ENCODE measurements at places on chromosomes 6 and 20. TPM values are rescaled to one million over a fixed set of nuclear protein-coding genes. Genes with fewer than 3 reads are reported as not detected.

DNA sequence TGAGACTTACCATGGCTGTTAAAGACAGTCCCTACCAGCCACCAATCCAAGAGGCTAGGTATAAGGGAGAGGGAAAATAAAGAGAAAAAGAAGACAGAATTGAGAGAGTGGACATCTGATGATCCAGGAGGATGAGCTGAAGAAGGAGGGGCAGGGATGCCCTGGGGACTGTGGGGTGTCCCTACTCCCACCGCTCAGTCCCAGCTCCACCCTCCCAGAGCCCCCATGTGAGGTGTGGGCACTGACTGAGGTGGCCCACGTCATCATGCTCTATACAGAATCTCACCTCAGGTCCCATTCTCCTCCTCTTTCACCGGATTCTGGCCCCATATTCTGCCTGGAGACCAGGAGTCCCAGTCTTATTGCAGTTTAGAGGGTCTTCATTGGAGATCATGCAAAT lies 135.7 kb downstream of the KLHL32 start:
- H3K36me3 ChIP-seq: no peaks in the 10 kb centered on the region
- H3K4me3 ChIP-seq: no peak overlapping the region
- H3K27me3 ChIP-seq: no peaks in the 10 kb centered on the region
- H3K4me1 ChIP-seq: no peaks in the 10 kb centered on the region
- DNase-seq: no peak

DNA sequence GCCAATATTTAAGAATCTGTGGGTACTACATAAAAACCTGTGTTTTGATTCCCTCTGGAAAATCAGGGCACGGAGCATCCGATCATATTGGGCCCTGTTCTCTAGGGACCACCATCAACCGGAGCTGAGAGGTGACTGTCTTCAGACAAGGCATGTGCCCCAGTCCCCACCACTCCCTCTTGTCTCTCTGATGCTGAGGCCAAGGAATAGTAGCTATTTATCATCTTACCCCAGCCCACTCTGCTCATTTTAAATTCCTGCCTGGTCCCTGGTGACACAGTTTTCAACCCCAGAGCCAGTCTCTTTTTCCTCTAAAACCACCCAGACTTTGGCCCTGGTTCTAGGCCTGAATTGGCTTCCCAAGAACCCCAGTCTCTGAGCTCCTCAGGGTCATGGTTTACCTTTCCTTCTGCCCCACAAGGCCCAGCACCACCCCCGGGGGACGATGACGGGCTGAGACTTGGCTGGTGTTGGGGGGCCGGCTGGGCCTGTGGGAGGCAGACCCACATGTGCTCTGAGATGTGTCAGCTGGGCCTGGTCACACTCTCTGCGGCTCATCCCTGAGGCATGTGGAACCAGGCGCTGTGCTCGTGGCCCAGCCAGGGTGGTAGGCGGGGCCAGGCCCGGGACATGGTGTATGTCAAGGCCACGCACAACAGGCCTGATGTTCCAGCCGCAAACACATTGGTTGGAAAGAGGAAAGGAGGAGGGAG lies 114.4 kb downstream of the CEBPB start:
- H3K36me3 ChIP-seq: no peaks in the 10 kb centered on the region
- no peaks in the 10 kb centered on the region for H3K27me3 ChIP-seq
- peak overlapping the region; percentile 77 for H3K27ac ChIP-seq
- peak; percentile 73 for DNase-seq
- peaks cover 13% of the 10 kb centered on the region for H3K4me1 ChIP-seq
- H3K4me3 ChIP-seq: no peak overlapping the region

DNA sequence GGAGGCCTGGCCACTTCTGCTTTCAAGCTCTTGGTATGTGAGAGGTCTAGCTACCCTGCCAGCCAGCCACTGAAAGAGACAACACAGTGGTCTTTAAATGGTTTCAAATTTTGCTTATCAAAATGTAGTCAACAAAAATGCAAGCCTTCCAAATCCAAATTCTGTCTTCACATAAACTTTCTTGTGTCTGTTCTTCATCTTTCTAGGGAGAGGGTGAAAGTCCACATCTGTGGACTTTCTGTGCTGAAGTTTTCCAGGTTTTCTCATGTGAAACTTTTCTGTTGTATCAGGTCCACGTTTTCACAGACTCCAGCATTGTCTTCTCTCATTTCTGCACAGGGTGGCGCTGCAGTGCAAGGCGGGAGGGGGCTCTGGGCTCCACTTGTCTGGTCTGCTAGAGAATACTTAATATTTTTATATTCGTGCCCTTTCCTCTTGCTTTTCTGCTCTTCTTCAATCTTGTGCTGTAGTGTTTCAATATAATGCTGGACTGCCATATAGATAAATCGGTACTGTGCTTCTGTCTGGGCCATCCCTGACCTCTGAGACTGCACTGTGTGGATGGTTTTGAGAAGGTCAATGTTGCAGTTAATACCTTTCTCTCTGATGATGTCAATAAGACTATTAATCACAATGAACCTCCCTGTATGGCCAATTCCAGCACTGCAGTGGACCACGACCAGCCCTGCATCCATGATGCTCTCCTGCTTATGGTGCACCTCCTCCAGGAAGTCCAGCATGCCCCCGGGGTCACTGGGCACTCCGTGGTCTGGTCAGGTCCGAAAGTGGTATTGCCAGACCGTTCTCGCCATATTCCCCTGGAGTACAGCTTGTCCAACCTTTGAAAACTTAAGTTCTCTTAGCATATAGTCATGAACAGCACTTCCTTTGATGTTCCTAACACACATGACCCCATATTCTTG lies 161.6 kb upstream of the TNFAIP3 start:
- H3K4me1 ChIP-seq: peaks cover 9% of the 10 kb centered on the region
- H3K27me3 ChIP-seq: no peaks in the 10 kb centered on the region
- H3K27ac ChIP-seq: no peak overlapping the region
- no peak overlapping the region for H3K4me3 ChIP-seq
- no peaks in the 10 kb centered on the region for H3K36me3 ChIP-seq
- DNase-seq: peak; percentile 68

- H3K36me3 ChIP-seq: no peaks in the 10 kb centered on the region
- DNase-seq: no peak
- H3K4me1 ChIP-seq: no peaks in the 10 kb centered on the region
- no peaks in the 10 kb centered on the region for H3K27me3 ChIP-seq
- no peak overlapping the region for H3K4me3 ChIP-seq
These were observed 31.7 kb upstream of the ECI2 start for GRCh38 chr6:4167123-4167522.

DNA sequence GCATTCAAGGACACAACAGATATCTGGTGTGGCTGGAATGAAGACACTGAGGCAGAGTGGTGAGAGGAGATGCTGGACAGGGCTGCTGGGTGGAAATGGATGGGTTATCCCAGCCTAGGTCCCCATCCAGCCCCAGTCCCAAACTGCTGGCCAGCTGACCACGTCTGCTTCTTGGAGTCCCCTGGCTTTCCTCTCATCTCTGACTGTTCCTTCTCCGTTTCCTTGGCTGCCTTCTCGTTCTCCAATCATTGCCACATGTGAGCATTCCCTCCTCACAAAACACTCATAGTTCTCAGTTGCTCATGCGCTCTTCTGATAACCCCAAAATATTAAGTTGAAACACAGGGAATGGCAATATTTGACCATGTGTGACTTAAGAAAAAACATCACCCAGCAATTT lies 31.5 kb downstream of the MAFB start:
- H3K27ac ChIP-seq: no peak overlapping the region
- DNase-seq: no peak
- H3K4me3 ChIP-seq: no peak overlapping the region
- no peaks in the 10 kb centered on the region for H3K4me1 ChIP-seq
- H3K36me3 ChIP-seq: no peaks in the 10 kb centered on the region
- H3K27me3 ChIP-seq: no peaks in the 10 kb centered on the region

GRCh38 chr6:73734832-73735453 lies 38.9 kb downstream of the CD109 start:
- no peak overlapping the region for H3K27ac ChIP-seq
- no peak overlapping the region for H3K4me3 ChIP-seq
- no peaks in the 10 kb centered on the region for H3K36me3 ChIP-seq
- no peaks in the 10 kb centered on the region for H3K4me1 ChIP-seq

DNA sequence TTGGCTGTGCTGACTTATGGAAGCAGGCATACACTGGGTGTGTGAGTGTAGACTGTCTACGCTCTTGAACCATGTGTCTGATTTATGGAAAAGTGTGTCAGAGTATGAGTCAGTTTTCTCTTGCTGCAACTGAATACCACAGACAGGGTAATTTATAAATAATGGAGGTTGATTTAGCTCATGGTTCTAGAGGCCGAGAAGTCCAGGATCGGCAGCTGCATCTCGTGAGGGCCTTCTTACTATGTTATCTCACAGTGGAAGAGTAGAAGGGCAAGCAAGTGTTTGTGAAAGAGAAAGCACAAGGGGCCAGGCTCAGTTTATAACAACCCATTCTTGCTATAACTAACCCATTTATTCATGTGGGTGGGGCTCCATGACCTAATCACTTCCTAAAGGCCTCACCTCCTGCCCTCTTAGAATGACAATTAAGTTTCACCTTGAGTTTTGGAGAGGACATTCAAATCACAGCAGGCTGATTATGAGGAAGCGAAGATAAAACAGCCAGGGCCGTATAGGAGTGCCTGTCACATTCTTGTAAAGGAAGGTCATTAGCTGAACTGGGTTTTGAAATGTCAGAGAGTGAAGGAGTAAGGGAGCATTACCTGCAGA lies 6.7 kb downstream of the GPR31 start:
- H3K4me1 ChIP-seq: no peaks in the 10 kb centered on the region
- H3K27me3 ChIP-seq: no peaks in the 10 kb centered on the region
- no peak for DNase-seq
- H3K4me3 ChIP-seq: no peak overlapping the region
- no peaks in the 10 kb centered on the region for H3K36me3 ChIP-seq
- no peak overlapping the region for H3K27ac ChIP-seq

GRCh38 chr6:3841711-3842565 lies 7.2 kb upstream of the FAM50B start:
- no peak overlapping the region for H3K4me3 ChIP-seq
- no peaks in the 10 kb centered on the region for H3K4me1 ChIP-seq
- no peak overlapping the region for H3K27ac ChIP-seq
- no peaks in the 10 kb centered on the region for H3K36me3 ChIP-seq
- DNase-seq: no peak
- no peaks in the 10 kb centered on the region for H3K27me3 ChIP-seq

GRCh38 chr6:26045928-26046368 lies 41.3 kb upstream of the HFE start:
- H3K27me3 ChIP-seq: no peaks in the 10 kb centered on the region
- no peaks in the 10 kb centered on the region for H3K36me3 ChIP-seq

- peaks cover 19% of the 10 kb centered on the region for H3K4me1 ChIP-seq
- H3K27ac ChIP-seq: peak overlapping the region; percentile 95
- H3K4me3 ChIP-seq: peak overlapping the region; percentile 85
- H3K36me3 ChIP-seq: peaks cover 4% of the 10 kb centered on the region
- no peaks in the 10 kb centered on the region for H3K27me3 ChIP-seq
These were observed 1.1 kb downstream of the TCP1 start for GRCh38 chr6:159788276-159788675.

- DNase-seq: no peak
- H3K4me3 ChIP-seq: no peak overlapping the region
- no peaks in the 10 kb centered on the region for H3K36me3 ChIP-seq
- no peaks in the 10 kb centered on the region for H3K4me1 ChIP-seq
- no peak overlapping the region for H3K27ac ChIP-seq
These were observed 438.0 kb upstream of the IMPG1 start for GRCh38 chr6:76510489-76510888.

DNA sequence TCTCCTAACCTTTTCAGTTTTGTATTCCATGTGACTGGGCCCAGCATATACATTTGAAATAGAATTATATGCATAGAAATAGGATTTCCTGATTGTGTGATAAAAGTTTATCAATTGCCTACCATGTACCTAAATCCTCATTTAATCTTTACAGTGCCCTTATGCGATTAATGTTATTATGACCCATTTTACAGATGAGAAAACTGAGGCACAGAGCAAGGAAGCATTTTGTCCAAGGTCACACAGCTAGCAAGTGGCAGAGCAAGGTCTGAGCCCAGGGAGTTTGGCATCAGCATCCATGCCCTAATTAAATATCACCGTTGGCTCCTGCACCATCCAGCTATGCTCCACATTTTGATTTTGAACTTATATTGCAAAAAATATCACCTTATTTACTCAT lies 28.2 kb upstream of the PAX1 start:
- no peaks in the 10 kb centered on the region for H3K27me3 ChIP-seq
- no peak for DNase-seq
- H3K4me3 ChIP-seq: no peak overlapping the region
- no peaks in the 10 kb centered on the region for H3K36me3 ChIP-seq

DNA sequence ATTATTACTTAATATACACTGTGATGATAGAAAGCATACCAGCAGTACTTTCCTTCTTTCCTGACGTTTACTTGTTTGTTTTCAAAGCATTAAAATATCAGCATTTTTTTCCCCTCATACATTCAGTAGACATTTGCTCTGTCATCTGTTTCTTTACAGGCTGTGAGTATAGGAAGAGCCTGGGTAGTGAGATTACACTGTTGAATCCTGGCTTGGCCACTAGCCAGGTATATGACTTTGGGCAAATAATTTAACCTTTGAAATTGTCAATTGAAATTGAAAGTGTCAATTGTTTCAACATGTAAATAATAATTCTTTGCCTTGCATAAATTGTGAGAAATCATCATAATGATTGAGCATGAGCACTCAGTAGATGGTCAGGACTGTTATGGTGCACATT lies 336.2 kb downstream of the CDKAL1 start:
- H3K4me3 ChIP-seq: no peak overlapping the region
- H3K36me3 ChIP-seq: no peaks in the 10 kb centered on the region
- DNase-seq: no peak
- no peak overlapping the region for H3K27ac ChIP-seq
- no peaks in the 10 kb centered on the region for H3K27me3 ChIP-seq

GRCh38 chr20:34989670-34990069 lies 34.0 kb downstream of the MYH7B start:
- no peak for DNase-seq
- H3K36me3 ChIP-seq: no peaks in the 10 kb centered on the region
- no peak overlapping the region for H3K27ac ChIP-seq

DNA sequence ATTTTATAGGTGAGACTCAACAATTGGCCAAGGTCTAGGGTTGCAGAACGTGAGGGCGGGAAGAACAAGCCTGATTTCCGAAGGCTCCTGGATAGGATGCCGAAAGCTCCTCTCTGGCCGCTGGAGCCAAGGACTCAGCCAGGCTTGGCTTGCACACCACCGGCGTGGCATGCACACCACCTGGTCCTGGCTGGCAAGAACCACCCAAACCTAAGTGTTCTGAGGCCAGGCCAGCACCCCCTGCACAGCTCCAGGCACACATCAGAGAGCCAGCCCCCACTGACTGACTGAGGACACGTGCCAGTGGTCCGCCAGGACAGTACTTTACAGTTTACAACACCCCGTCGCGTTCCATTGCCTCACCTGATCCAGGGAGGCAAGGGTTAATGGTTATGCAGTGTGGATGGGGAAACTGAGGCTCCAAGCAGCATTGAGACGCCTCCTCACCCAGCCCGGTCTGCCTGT lies 414 bp downstream of the TGM2 start:
- H3K27ac ChIP-seq: peak overlapping the region; percentile 44
- H3K4me1 ChIP-seq: no peaks in the 10 kb centered on the region
- H3K27me3 ChIP-seq: no peaks in the 10 kb centered on the region
- DNase-seq: no peak
- H3K36me3 ChIP-seq: no peaks in the 10 kb centered on the region

- peaks cover 8% of the 10 kb centered on the region for H3K4me1 ChIP-seq
These were observed 1.7 kb downstream of the TNXB start for GRCh38 chr6:32107406-32107805.

Gene E2F3
- total RNA-seq: 11.2 TPM

Gene KCNK15
- 0.27 TPM for total RNA-seq

Gene THBD
- 6.3 TPM for total RNA-seq

Gene TNNC2
- total RNA-seq: 2.9 TPM

Gene TSHZ2
- total RNA-seq: 3.1 TPM

Gene ZBTB22
- total RNA-seq: 12.4 TPM

Gene SLC17A3
- not detected for total RNA-seq

Gene MICB
- 6.7 TPM for total RNA-seq

Gene TULP4
- total RNA-seq: 63.1 TPM

Gene TNFRSF6B
- total RNA-seq: not detected

Gene RWDD2A
- 4.6 TPM for total RNA-seq

Gene PLCB4
- 39.4 TPM for total RNA-seq

Measured in colonic mucosa (tissue), 4 donors.